ENCODE measurements at places on chromosomes 7 and 10.
A peak's percentile ranks its signal among the peaks of the same experiment; 100 is the strongest.

- peak; percentile 93 for DNase-seq
Measured at GRCh38 chr10:67788028-67788886, 49.7 kb downstream of the DNAJC12 start.

DNA sequence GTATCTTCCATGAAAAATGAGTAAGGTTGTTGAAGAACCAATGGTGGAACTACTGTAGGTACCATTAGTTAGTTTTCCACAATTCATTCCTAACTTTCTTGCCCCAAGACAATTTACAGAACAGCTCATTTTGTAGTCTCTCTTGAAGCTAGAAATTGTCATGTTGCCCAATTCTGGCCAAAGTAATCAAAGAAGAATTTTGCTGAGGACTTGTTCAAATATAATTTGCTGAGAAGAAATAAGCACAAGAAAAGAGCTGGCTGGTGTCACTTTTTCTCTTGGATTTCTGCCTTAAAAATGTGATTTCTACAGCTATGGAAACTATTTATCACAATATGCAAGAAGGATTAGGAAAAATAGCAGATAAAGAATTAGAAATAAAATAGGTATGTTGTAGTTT, 199.2 kb upstream of the SEMA3A start:
- DNase-seq, result no peak

DNA sequence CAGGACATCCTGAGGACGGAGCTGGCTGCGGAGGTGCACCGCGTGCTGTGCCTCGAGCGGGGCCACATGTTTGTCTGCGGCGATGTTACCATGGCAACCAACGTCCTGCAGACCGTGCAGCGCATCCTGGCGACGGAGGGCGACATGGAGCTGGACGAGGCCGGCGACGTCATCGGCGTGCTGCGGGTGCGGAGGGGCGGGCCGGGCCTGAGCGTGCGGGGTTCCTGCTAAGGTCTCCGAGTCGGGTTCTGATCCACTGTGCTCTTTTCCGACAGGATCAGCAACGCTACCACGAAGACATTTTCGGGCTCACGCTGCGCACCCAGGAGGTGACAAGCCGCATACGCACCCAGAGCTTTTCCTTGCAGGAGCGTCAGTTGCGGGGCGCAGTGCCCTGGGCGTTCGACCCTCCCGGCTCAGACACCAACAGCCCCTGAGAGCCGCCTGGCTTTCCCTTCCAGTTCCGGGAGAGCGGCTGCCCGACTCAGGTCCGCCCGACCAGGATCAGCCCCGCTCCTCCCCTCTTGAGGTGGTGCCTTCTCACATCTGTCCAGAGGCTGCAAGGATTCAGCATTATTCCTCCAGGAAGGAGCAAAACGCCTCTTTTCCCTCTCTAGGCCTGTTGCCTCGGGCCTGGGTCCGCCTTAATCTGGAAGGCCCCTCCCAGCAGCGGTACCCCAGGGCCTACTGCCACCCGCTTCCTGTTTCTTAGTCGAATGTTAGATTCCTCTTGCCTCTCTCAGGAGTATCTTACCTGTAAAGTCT, 10.4 kb downstream of the ATG9B start:
- peak; percentile 90 for DNase-seq

GRCh38 chr7:1330801-1331425, 98.2 kb downstream of the UNCX start:
- no peak for DNase-seq

DNA sequence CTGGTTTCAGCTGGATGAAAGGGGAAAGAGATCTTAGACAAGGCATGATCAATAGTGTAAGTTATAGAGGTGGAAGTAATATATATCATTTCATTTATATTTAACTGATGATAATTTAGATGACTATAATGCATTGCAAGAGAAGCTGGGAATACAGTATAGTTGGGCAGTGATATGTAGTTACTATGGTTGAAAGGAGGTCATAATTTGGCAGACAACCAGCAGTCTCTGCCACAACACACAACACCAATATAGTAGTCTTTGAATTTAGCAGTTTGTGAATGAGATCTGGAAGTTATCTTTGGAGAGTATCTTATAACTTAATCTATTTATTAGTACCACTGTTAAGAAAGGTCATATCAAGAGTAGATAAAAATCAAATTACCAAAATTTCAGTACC, 39.9 kb downstream of the TAX1BP1 start:
- no peak for DNase-seq

- no peak for DNase-seq
Measured at GRCh38 chr7:132030086-132030568, 473.7 kb upstream of the PODXL start.

DNA sequence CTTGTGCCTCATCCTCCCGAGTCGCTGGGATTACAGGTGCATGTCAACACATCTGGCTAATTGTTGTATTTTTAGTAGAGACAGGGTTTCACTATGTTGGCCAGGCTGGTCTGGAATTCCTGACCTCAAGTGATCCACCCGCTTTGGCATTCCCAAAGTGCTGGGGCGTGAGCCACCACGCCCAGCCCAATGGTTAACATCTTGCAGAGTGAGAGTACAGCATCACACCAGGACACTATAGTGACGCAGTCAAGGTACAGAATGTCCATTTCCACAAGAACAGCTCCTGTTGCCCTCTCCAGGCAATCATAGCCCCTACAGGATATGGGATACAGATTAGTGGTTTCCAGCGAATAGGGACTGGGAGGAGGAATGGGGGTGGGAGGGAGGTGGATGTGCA, 34.0 kb downstream of the MYO1G start:
- no peak for DNase-seq

DNA sequence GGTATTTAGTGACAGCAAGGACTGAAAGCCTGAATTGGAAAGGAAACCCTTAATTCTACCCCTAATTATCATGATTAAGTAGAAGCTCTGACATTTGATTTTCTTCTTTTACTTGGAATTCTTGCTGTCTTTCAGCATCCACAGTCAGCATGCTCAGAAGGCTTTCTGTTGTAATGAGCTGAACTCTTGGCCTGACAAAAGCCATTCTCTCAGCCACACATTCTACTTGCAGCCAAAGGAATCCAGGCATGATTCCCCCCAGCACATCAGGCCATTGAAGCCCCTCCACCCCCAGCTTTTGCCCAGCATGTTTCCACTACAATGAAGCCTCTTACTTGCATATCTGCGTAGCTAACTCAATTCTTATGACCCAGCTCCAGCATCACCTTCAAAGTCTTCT, 94.3 kb upstream of the FRMD4A start:
- DNase-seq, result no peak

DNA sequence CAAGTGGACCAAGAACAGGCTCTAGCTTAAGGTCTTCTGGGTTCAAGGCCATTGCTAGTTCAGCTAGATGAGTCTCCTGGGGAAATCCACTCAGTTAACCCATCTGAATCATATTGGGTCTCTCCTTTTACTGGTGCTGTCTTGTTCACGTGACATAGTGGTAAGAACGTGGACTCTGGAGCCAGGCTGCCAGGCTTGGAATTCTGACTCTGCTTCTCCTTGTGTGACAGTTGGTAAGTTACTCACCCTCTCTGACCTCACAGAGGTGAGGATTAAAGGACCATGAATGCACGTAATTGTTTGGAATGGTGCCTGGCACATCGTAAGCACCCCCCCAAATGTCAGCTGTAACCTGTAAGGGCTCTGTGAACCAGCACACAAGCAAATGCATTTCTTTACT, 9.7 kb upstream of the CALU start:
- no peak for DNase-seq

GRCh38 chr7:123865517-123866117, 20.6 kb downstream of the HYAL4 start:
- DNase-seq, result peak; percentile 58

- DNase-seq, result peak; percentile 38
Measured at GRCh38 chr7:17234030-17234397, 64.4 kb upstream of the AHR start.

- DNase-seq, result no peak
Measured at GRCh38 chr7:114930107-114930661, 8.3 kb downstream of the MDFIC start.

DNA sequence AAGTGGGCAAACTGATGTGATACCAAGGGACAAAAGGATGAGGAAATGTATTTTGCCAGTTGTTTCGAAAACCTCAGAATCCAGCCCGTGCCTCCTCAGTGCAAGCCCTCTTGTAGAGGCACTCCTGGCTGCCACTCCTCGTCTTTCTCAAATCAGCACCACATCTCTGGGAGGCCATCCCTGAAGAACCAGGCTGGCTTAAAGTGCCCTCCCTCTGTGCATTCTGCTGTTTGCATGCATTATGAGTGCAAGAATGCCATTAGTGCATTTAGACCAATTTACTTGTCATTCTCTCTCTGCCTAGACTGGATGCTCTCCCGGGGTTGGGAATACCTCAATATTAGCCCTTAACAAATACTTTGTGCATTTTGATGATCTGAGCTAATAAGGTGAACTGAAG, 19.9 kb upstream of the FAM180A start:
- no peak for DNase-seq

DNA sequence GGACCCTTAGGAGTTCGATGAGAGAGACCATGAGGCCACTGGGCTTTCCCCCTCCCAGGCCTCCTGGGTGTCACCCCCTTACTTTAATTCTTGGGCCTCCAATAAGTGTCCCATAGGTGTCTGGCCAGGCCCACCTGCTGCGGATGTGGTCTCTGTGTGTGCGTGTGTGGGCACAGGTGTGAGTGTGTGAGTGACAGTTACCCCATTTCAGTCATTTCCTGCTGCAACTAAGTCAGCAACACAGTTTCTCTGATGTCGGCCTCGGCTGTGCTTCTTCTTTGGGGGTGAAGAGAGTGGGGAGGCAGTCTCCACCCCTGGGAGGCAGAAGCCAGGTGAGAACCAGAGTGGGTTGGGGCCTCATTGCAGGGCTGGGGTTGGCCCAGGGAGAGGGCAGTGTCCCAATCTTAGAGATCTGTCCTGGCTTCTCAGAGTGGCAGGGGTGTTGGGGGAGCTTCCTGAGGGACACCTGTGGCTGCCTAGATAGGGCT, 1.5 kb downstream of the PVRIG start:
- DNase-seq, result peak; percentile 84

DNA sequence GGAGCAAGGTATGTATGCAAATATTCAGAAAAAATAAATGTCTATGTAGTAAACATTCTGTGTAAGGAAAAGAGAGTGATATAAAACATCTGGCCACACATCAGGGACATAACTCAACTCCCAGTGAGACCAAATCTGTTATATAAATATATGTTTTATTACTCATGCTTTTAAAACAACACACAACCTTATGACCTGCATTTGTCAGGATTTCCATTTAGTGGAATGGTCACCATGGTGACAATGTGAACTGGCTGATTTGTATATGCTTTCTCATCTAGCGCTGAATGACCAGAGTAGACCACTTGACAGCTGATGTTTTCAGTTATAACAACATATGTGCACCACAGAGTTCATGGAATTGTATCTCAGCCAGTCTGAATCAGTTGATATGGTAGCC, 551.7 kb downstream of the HTR7 start:
- no peak for DNase-seq

GRCh38 chr10:125144693-125145623, 15.4 kb downstream of the CTBP2 start:
- peak; percentile 31 for DNase-seq

DNA sequence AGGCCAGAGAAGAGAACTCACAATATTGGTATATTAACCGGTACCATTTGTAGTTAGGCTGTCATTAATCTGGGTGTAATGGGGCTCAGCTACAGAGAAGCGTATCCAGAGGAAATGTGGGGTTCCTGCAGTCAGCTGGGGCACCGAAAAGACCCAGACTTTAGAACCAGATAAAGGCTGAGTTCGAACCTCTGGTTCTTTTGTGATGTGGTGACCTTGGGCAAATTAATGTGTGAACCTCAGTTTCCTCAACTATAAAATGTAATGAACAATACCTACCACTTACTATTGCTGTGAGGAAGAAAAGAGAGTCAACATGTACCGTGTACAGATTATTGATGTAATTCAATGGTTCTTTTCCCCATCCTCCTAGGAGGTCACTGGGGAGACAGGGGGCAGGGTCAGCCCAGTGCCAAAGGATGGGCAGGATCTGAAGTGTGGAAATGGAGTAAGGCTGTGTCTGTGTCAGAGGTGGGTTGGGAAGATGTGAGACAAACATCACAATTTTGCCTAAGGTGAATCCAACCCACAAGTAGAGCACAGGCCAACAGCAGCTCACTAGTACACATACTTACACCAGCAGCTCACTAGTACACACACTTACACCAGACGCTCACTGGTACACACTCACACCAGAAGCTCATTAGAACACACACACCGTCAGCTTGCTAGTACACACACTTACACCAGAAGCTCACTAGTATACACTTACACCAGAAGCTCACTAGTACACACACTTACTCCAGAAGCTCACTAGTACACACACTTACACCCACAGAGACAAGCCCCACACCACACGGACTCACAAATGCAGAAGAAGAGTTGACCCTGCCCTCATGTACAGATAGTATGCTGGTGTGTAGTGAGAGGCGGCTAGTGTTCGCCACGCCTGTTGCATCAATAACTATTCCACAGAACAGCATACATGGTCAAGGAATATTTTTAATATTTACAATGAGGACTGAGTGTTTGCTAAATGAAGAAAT, 28.0 kb downstream of the PRSS2 start:
- DNase-seq, result peak; percentile 48

- peak; percentile 65 for DNase-seq
Measured at GRCh38 chr7:3464900-3465622, 164.0 kb downstream of the SDK1 start.

GRCh38 chr10:34505338-34505737, 309.8 kb downstream of the PARD3 start:
- no peak for DNase-seq

DNA sequence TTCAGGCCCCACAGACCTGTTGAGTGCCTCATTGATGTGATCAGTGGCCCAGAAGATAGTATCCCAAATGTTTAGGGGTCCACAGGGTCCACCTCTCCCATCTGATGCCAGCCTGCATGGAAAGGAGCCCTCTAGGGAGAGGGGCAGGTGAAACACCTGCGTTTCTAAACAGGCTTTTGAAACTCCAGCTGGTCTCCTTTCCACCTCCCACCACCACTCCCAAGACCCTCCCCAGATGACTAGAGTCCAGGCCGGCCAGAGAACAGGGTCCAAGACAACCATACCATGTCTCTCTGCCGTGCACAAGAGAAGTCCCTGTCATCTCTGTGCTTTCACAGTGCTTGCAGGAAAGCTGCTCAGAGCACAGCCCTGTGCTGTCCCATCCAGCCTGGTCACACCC, 105.0 kb upstream of the NANOS1 start:
- DNase-seq, result no peak

DNA sequence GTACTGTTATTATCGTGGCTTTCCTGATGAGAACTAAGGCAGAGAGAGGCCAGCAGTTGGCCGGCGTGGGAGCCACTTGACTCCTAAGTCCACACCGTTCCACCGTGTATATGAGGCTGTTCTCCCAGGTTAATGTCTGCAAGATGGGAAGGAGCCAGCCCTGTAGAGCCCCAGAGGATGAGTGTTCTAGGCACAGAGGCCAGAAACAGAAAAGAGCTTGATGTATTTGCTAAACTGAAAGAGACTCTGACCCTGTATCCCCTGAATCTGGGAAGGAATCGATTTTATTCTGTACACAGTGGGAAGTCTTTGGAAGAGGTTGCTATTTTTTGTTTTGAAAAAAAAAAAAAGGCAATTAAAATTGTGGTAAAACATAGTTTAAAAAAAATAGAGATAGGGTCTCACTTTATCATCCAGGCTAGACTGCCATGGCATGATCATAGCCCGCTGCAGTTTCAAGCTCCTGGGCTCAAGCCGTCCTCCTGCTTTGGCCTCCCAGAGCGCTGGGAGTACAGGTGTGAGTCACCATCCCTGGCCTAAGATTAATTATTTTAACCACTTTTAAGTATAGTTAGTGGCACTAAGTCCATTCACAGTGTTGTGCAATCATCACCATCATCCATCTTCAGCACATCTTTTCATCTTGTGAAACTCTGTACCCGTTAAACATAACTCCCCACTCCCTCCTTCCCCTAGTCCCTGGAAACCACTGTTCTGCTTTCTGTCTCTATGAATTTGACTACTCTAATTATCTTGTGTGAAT, 348.8 kb downstream of the SDK1 start:
- DNase-seq, result no peak

- no peak for DNase-seq
Measured at GRCh38 chr7:149214020-149214720, 18.8 kb downstream of the ZNF282 start.
